ENCODE measurements at places on chromosomes 7 and 10. TPM values are rescaled to one million over a fixed set of nuclear protein-coding genes. Genes with fewer than 3 reads are reported as not detected.

HMX2 gene
- 0.10 TPM for total RNA-seq

FZD8 gene
- 4.9 TPM for total RNA-seq

URGCP gene
- 27.8 TPM for total RNA-seq

ADAM8 gene
- 3.9 TPM for total RNA-seq

OR13A1 gene
- total RNA-seq: 0.05 TPM

NPFFR1 gene
- total RNA-seq: not detected

SLC29A3 gene
- 25.1 TPM for total RNA-seq

SFR1 gene
- 13.4 TPM for total RNA-seq

ETV1 gene
- 2.5 TPM for total RNA-seq

OR2A5 gene
- total RNA-seq: not detected

NCF1 gene
- 0.17 TPM for total RNA-seq

CDNF gene
- 1.3 TPM for total RNA-seq

LRRC61 gene
- 0.07 TPM for total RNA-seq

WIPF3 gene
- 0.55 TPM for total RNA-seq

TNS3 gene
- 86.6 TPM for total RNA-seq

DLD gene
- total RNA-seq: 81.8 TPM

INSIG1 gene
- total RNA-seq: 14.8 TPM

BMI1 gene
- 36.0 TPM for total RNA-seq

POM121L12 gene
- total RNA-seq: not detected

OR2A7 gene
- not detected for total RNA-seq

LMOD2 gene
- not detected for total RNA-seq

NEUROD6 gene
- total RNA-seq: not detected

SLC16A12 gene
- total RNA-seq: 0.67 TPM

COL13A1 gene
- total RNA-seq: 0.30 TPM

C10orf143 gene
- 0.39 TPM for total RNA-seq

FAM25C gene
- total RNA-seq: 0.98 TPM

CTAGE15 gene
- not detected for total RNA-seq

RNF32 gene
- total RNA-seq: 1.3 TPM

CDK14 gene
- total RNA-seq: 0.08 TPM

Measured in A549 treated with Hydrocortisone at 1 μM for 4 hours (cell line).